HCEC 1CT (cell line): ENCODE measurements at places on chromosomes 2 and 18.

DNA sequence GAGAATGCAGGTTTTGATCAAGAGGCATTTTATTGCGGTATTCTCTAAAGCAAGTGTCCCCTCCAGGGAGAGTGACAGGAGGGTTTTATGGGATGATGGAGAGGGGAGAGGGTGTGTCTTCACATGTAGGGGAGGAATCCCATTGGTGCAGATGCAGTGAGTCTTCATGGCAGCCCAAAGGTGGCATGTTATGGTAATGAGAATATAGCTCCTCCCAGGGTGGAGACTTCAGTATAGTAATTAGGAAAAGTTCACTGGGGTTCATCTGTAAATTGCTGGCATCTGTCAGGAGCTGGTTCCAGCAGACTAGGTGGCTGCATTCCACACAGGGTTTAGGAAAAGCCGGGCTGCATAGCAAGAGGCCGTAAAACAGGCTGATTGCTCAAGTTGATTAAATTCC lies 230.7 kb upstream of the CCDC68 start:
- no peak for DNase-seq

DNA sequence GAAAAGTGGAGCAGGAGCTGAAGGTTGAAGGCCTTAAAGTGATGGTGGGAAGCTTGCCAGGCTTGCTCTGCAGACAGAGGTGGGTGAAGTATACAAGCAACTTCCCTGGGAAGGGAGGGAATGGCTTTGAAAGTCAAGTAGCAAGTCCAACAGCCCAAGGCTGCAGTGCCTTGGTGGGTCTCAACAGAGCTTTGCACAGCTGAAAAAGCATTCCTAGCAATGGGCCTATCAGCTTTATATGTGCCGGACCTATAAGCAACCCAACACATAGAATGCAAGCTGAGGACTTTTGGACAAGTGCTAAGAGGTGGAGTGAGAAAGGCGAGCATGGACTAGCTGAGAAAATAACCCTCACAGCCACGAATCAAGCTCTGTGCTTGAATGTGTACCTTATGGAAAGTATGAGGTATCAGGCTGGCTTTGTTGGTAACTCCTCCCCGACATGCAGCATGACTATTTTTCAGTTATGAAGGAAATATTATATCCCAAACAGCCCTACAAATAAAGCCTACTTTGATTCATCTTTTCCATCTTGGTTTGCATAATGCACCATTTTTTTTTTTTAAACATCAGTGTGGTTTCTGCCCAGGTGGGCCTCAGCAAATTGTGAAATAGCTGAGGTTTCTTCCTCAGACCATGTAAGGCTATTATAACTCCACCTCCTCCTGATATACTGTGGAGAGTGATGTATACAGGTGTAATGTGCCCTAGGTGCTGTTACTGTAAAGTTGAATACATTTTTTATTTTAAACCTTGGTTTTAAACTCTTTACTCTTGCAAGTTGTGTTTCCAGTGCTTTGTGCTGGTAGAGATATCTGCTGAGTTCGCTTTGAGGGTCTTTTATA lies 241.4 kb upstream of the CXCR4 start:
- DNase-seq: no peak

DNA sequence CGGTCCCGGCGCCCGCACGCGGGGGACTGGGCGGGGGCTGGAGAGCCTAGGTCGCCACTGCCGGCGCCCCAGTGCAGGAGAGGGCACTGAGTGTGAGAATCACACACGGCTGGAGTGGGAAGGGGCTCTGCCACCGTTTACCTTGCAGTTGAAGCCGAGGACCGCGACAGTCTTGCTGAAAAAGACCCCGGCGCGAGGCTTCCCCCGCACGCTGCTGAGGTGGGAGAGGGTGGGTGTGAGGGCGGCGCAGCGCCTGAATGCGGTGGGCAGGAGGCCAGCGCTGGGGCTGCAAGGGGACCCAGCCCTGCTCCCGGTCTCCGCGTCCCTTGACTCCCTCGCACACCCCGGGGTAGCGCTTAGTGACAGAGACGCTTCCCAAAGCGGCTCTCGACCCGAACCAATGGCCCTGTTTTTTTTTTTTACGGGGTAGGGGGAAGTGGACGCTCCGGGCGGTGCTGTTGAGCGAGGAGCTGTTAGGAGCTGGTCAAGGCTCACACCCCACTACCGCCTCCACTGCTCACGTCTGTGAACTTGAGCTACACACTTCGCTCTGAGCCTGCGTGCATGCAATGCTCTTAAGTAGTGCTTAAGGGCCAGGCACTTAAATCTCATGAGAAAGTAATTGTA lies 794 bp downstream of the NOTO start:
- DNase-seq: no peak

- DNase-seq: peak; percentile 74
These were observed 35.2 kb downstream of the PRELID3A start for GRCh38 chr18:12442946-12443345.

GRCh38 chr2:222912117-222912516 lies 51.3 kb downstream of the ACSL3 start:
- no peak for DNase-seq

DNA sequence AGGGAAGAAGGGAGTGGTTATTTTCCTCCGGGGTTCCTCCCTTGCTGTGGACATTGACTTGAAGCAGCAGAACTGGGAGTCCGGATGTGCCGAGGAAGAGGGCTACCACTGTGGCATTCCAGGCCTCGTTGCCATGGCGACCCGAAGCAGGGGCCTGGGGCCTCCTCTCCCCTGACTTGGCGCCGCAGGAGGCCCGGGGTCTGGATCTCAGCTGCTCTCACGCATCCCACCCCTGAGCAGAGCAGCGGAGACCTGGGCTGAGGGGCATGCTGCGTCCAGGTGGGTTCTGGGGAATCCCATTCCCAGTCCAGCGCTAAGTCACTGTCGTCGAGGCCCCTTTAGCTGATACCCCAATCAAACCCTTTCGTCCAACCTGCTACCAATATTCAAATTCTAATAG lies 100.2 kb downstream of the BCL11A start:
- DNase-seq: no peak

DNA sequence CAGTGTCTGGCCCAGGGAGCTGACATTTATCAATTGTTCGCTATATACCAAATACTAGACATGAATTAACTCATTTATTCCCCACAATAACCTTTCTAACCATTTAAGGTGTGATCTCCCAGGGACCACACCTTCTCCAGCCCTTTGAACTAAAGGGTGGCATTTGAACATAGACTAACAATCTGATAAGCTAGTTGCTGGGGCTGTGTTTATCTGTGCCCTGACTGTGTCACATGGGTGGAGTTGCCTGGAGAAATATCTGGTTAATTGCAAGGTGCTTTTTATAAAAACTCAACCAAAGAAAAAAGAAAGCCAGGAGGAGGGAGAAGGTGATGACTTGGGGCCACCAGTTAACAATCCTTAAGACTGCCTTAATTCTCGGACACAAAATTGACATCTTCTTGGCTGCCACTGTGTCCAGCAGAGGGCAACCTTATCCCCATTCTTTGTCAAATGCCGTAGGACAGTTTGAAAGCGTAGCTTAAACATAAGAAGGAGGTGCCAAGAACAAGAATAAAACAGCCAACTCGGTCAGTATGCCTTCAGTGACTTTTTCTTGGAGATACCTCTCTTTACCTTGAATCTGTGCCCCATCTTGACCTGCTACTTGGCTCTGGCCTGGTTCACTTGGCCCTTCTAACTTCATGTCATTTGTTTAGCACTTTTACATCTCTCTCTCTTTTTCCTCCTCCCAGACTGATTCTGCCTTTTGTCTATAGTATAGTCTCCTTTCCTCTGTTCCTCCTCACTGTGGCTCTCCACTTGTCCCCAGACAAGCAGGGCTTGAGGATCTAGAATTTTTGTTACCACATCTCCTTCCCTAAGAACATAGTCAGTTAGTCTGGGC lies 183.4 kb downstream of the MYO3B start:
- peak; percentile 38 for DNase-seq

- peak; percentile 17 for DNase-seq
These were observed 36.5 kb downstream of the CAB39 start for GRCh38 chr2:230749111-230749510.

DNA sequence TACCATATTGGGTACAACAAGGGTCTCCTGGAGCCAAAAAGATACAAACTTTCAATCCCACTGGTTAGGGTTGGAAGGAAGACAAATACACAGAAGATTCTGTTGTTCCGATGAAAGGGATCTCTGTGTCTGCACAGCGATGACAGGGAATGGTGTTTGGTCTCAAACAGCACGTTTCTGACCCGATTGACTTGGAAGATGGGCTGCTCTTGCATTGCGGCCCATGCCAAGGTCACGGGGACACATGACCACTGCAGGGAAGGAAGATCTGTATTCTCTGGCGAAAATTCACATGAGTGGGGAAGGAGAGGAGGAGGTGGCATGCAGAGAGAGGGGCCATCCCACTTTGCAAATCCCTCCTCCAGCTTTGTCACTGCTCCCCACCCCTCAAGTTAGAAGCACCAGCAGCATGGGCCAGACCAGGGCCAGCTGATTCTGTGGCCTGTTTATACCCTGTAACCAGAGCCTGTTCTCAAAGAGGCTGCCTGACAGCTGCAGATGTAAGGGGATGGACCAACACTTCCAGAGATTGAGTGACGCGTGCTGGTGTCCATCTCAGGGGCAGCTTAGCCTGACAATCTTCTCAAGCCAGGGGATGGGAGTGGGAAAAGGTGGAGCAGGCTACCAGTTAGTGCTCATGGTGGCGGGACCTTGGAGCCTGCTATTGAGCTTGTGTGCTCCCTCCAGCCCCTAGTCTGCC lies 57.2 kb downstream of the TNP1 start:
- no peak for DNase-seq

DNA sequence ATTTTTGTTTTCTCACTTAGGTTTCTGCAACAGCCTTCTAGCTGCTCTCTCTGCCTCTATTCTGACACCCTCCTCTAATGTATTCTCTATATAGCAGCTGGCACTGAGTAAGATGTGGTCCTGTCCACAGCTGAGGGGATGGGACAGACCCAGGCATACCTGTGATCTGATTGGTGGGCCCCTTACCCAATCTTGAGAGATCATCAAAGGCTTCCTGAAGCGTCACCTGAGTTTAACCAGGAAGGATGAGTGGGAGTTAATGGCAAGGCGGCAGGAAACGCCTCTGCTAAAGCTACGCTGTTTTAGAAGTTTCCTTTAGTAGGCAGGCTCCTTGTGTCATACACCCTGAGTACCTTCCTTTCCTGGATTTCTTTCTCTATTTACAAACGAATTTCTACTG lies 5.7 kb upstream of the TET3 start:
- no peak for DNase-seq

- DNase-seq: no peak
These were observed at the start of gene CACNB4 for GRCh38 chr2:152098496-152099366. Gene CACNB4 (minus strand): TSS chr2:152099044.

- DNase-seq: no peak
These were observed 27.9 kb downstream of the ITGA4 start for GRCh38 chr2:181484851-181485637.

DNA sequence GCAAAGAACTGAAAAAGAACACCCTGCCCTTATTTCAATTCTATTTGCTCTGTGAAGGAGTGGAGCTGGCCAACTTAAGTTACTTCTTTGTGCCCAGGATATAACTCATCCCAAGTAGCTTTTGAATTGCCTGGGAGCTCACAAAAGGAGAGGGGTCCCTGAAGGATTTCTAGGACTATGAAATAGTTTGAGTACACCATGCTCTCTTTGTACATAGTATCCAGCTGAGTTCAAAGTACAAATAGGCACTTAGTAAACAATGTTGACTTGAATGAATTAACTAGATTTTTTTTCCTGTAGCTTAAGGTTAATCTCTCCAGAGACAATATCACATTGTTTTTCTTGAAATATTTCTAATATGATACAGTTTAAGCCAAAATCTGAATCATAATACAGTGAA lies 47.7 kb downstream of the ZC3H15 start:
- DNase-seq: no peak

DNA sequence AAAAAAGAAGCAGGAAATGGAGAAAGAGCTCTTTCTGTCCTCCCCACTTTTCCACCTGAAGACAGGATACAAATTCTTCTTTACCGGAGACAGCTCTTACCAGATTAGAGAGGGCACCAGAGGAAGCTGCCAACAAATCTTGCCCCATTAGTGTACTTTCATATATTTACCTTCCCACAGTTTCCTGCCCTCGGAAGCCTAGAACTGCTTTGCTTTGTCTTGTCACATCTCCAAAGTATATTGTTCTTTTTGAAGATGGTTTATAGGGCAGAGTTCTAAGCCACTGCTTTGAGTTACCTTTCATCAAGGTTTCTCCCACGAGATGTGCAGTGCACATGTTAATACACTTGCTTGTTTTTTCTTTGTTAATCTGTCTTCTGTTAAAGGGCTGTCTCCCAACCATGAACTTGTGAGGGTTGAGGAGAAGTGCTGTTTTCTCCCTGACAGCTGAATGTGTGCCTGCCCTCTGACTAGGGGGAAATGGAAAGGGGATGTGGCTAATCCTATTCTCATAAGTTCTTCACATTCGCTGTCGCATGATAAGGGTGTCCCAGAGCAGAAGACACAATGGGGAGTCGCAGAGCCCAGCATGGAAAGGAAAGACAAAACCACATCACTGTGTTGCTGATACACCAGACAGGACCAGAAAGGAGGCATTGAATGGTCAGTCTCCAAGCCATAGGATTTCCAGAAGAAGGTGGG lies 24.2 kb downstream of the CENPA start:
- no peak for DNase-seq

DNA sequence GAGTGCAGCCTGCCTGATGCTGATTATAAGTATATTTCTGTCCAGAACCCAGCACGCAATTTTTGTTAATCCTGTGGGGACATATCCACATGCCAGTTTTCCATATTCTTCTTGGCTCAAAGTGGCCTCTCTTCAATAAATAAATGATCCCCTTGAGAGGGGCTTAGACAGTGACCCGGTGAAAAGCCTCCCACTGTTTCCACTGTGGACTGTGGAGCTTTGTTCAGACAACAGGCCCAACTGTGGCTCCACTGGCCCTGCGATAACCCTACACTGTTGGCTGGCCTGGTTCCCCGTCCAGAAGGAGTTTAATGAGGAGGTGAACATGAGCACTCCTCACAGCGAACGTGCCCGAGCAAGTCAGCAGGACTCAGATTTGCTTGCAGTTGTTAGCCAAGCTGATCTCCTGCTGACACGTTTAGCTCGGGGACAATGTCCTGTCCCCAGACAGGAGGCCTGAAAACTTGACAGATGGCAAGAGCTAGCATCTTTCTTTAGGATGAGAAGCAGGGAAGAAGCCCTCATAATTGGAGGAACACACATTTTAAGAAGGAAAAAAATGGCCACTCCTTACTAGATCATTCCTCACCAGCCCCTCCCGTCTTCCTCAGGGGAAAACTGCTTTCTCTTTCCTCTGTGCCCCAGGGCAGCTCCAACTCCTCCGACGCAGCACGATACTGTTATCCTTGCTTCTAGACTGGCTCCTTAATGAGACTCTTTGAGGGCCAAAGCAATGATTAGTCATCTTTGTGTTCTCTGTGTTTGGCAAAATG lies 20.0 kb upstream of the MTCL1 start:
- DNase-seq: no peak
